ENCODE measurements at places on chromosomes 16 and 17. TPM values are rescaled to one million over a fixed set of nuclear protein-coding genes. Genes with fewer than 3 reads are reported as not detected.

Gene C16orf87
- total RNA-seq, result 3.1 TPM

Gene CDRT15
- total RNA-seq, result not detected

Gene TPSG1
- total RNA-seq, result not detected

Gene MMP15
- total RNA-seq, result 30.2 TPM

Gene MYL11
- total RNA-seq, result not detected

Gene PIRT
- total RNA-seq, result 0.04 TPM

Gene MAF
- total RNA-seq, result 10.4 TPM

Gene TEX14
- total RNA-seq, result 0.28 TPM

Gene CTRB2
- 36,704 TPM for total RNA-seq

Gene RILP
- total RNA-seq, result 7.6 TPM

Gene ZMYND15
- total RNA-seq, result 0.72 TPM

All from pancreas (tissue), 10 donors.